ENCODE measurements at places on chromosomes 5 and 9.
A peak's percentile ranks its signal among the peaks of the same experiment; 100 is the strongest.

DNA sequence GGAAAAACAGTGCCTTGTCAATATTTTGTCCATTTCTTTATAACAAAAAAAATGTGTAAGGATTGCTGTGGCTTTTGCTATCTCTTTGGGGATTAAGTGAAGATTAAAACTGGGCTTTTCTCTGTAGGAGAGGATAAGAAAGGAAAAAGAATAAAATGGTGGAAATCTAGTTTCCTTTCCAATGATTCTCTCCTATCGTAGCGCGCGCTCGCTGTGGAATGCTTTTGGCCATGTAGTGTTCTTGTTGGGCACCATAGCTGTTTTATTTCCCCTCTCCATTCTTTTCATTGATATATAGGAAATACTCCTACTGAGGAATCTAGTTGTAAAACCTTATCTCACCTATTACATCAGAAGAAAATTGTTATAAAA, 1.5 kb downstream of the STXBP1 start:
- DNase-seq = no peak

DNA sequence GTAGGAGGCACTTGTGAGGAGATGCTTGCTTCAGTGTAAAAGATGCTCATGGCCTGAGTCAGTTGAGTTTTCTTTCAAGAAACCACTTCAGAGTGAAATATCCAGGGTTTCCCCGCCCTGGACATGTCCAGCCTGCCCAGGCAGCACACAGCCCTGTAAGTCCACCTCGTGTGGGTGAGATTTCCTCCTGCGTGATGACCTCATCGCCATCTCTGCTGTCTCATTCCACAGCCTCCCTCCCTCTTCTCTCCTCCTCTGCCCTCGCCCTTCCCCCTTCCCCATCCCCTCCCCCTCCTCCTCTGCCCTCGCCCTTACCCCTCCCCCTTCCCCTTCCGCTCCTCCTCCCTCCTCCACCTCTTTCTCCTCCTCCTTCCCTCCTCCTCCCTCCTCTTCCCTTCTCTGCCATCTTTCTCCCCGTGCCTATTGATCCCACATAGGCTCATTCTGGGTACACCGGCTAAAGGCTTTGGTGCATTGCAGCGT, 34.0 kb upstream of the NCS1 start:
- DNase-seq = peak; percentile 45

DNA sequence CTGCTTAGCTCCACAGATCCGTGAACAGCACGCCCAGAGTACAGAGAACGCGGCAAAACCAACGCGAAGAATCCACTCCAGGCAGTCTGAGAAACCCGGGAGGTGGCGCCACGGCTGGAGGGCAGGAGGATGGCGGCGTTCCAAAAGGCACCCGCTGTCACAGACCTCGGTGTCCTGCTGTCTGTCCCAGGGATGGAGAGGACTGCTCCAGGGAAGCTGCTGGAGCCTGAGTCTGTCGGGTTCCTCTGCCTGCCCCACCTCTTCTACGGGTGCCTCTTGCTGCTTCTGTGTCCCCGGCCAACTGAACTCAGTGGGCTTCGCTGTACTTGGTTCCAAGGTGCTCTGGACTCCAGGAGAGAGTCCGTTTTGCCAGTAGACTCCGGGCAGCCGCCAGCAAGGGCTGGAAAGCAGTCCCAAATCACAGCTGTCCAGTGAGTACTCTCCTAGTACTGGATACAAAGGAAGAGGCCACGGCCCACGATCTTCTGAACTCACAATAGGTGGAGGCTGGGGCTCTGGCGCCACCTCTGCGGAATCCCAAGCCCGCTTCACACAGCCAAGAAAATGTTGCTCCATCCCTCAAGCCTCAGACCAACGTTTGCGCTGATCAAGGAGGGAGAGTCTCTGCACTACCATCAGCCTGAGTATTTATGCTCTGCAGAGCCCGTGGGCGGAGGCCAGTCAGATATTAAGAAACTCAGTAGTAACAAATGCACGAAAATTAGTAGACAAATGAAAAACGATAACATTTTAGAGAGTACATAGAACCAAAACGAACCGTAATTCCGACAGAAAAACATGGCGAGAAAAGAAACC, 440 bp downstream of the ANXA2R start:
- peak; percentile 82 for DNase-seq

DNA sequence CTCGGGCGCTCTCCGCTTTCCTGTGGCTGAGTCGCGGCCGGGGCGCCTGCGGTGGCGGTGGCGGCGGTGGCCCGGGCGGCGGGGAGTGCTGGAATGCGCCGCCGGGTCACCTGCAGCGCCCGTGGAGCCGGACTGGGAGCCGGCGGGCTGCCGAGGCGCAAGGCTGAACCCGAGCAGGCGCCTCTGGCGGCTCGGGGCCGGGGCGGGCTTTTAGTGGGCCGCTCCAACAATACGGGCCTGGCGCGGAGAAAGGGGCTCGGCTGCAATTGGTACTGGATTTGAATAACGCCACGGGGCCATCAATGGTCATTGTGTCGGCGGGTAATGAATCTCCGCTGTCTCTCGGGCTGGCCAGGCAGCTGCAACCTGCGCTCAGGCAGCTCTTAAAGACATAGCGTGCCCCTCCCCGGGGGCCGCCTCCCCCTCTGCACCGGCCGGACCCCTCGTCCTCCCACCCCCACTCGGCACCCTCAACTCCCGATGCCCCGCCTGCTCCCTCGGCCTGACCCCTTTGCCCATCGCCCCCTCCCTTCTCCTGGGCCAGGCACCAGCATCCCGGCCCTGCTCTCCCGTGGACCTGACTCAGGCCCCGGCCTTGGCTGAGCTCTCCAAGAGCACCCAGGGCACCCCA, 22.1 kb downstream of the URM1 start:
- DNase-seq = no peak

- DNase-seq = no peak
Observed at GRCh38 chr5:130171699-130172098, 267.4 kb downstream of the CHSY3 start.

- no peak for DNase-seq
Observed at GRCh38 chr5:65299861-65300260, 181.9 kb downstream of the ADAMTS6 start.

DNA sequence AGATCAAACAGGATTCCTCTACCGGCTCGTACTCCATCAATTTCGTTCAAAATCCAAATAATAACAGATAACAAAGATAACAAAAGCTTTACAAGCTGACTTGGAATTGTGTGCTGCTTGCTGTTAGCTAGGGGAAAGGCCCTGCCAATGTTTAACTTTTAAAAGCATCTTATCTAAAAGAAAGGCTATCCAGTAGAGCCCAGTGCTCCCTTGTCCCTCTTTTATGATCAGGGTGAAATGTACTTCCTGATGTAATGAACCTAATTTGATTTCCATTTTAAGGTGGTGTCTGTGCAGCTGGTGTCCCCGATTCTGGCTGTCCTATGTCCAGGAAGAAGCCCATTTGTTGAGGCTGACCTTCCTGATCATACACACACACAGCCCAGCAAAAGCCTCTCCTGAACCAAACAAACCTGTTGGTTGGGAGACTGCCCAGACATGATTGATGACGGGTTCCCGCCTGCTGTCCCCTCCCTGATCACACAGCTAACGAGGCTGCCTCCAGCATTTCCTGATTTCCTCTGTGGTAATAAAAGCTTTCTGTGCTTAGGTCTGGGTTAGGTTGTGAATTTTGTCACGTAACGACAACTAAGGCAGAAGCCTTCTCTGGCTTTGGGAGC, 54.1 kb downstream of the PWWP2A start:
- DNase-seq = no peak

GRCh38 chr5:72539038-72539437, 31.8 kb upstream of the ZNF366 start:
- no peak for DNase-seq

GRCh38 chr9:126126807-126127206, 199.8 kb upstream of the MVB12B start:
- no peak for DNase-seq

DNA sequence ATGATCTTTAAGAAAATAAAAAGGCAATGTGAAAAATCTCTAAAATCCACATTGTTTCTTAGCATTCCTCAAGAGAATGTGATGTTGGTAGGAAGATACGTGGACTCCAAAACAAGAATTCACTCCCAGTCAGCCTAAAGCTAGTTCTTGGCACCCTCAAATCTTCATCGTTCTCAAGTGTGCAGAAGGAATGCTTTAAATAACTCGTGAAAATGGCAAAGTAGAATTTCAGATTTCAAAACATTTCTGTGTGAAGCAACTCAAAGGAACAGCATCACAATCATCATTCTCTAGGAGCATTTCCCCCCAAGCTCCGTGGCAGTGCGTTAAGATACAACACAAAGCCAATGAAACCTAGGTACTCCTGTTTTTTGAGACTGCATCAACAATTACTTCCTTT, 185.1 kb upstream of the DMAC1 start:
- DNase-seq = no peak

GRCh38 chr5:99614888-99615287, 686.1 kb upstream of the CHD1 start:
- DNase-seq = no peak

- DNase-seq = no peak
Observed at GRCh38 chr9:98556511-98556910, 152.2 kb downstream of the GABBR2 start.

DNA sequence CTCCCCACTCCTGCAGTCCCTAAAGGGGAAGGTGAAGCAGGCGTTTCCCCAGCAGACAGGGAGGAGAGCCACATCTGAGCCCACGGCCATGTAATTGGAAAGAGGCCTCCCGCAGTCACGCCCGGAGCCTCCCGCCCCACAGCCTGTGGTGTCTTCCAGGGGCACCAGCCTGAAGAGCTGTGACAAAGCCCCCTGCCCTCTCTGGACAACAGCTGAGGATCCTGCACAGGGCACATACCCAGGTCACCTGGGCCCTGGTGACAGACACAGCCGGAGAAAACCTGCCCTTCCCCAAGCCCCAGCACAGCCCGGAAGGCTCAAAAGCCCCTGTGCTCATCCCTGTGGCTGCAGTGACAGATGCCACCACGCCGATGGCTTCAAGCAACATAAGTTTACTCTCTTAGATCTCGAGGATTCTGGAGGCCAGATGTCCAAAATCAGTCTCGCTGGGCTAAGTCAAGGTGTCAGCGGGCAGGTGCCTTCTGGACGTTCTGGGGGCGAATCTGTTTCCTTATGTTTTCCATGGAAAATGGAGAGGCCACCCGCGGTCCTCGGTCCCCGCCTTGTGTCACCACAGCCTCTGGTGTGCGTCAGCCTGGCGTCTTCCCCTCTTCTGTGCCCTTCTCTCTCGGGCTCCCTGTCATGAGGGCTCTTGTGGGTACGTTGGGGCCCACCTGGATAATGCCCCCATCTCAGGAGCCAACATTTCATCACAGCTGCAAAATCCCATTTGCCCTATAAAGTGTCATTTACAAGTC, 71.5 kb downstream of the PSMB7 start:
- no peak for DNase-seq

- DNase-seq = no peak
Observed at GRCh38 chr9:91117959-91118703, 243.6 kb downstream of the AUH start.

DNA sequence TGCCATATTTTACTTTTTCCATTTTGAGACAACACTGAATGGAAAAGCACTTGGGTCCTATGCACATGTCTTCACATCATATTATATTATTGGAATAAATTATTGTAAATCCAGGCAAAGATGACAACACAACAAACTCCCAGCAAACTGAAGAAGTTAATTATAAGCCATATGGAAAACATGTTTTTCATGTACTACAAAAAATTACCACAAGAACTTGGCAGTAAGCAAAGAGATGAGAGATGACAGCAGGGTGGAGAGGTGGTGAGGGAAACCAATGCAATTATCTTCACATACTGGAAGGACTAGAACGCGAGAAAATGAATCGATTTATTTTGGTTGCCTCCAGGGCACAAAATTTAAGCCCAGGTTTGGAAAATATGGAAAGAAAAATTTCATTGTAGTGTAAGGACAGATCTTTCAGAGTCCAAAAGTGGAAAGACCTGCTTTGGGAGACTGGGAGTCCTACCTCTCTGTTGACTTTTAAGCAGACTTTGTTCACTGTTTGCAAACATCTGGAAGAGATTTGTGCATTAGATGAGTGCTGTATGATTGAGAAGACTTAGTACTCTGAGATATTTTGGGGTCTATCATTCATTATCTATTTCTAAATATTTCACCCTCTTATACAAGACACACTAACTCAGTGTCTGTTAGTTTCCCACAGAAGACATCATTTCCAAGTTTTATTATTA, 138.0 kb downstream of the TMEM232 start:
- no peak for DNase-seq

DNA sequence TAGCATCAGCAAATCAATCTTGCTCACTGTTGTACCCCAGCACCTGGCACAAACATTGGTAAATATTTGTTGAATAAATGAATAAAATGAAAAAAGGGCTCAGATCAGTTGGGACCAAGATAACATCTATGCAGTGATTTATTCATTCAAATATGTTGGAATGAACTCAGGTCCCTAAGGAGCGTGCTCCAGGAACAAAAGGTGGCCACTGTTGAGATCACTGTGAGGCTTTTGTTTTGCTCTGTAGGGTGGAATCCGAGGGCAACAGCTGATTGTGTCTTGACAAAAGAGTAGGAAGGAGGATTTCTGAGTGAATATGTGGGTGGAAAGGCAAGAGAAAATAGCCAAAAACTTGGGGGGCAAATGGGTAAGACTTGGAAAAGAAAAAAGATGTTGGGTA, 89.7 kb downstream of the PPP2R2B start:
- no peak for DNase-seq

All from activated CD4-positive, alpha-beta T cell treated with anti-CD3 and anti-CD28 coated beads for 36 hours (primary cell).